ENCODE measurements at places on chromosomes 13 and 19.

DNA sequence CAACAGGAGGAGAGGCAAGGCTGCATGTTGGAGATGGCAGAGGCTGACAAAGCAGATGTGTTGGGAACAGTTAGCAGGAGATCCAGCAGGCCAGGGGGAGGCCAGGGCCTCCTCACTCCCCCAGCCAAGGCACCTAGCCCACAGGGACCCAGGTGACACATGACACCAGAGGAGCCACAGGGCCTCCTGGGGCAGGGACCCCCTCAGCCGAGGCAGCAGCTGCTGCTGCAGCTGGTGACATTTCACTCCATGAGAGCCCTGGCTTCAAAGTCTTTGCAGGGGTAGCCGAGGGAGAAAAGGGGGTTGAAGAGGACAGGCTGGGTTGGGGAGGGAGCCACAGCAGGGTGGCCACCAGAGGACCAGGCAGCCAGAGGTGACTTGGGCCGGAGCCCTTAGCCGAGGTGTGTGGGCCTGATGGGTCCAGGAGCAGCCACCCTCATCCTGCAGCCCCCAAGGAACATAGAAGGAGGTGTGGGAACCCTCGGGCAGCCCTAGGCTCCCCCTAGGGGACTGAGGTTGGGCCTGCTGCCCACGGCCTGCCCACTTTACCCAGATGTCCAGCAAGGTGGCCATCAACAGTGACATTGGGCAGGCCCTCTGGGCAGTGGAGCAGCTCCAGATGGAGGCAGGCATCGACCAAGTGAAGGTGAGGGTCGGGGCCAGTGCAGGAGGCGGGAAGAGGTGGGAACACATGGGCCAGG, at the start of gene GNG14:
Gene GNG14 (plus strand): TSS at position 503 of the 701 bp plus-strand sequence. CDS start 51 bp downstream, at position 554.
- DNase-seq = no peak

DNA sequence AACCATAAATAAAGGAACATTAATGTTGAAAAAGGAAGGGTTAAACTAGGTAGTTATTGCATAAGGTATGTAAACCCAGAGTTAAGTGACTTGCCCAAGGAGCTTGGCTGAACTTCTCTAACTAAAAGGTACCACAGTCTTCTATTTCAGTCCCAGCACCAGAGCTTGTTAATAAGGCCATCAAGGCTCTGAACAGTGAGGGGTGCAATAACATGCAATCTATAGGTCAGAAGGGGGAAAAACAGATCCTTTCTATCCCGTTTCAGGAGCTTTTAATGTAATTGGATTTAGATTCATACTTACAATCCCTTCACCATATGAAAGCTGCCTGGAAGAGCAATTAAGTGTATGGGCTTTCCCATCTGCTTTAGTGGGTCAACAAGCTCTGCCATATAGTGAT, 441.5 kb upstream of the SPRY2 start:
- DNase-seq = no peak

DNA sequence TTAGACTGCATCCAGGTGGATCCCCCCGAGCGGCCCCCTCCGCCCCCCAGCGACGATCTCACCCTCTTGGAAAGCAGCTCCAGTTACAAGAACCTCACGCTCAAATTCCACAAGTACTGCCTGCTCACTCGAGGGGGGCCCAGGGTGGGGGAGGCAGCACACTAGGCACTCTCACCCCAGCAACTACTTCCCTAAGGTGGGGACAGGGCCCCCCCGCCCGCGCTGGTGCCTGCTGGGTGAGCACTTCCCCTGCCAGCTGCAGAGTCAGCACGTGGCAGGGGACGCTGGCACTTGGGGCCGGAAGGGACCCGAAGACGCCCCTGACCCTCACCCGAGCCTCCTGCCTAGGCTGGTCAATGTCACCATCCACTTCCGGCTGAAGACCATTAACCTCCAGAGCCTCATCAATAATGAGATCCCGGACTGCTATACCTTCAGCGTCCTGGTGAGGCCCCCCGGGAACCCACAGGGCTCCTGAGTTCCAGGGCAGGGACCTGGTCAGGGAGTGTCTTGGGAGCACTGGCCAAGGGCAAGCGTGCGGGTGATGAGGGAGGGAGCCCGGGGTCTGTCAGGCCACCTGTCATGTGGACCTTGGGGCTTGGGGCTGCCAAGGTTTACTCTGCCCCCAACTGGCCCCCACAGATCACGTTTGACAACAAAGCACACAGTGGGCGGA, 5.2 kb downstream of the MCOLN1 start:
- DNase-seq = no peak

DNA sequence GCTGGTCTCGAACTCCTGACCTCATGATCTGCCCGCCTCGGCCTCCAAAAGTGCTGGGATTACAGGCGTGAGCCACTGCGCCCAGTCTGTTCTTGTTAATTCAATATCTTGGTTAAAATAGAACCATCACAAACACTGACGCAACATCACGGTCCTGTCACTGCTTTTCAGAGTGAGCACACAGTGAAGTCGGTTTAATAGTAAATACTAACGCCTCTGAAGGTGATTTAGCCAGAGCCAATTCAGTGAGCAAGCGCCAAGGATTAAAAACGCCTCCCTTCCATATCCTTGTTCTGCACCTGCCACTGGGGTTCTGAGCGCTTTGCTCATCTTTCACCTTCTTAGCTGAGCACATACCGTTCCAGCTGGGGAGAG, 30.3 kb downstream of the LAMP1 start:
- no peak for DNase-seq

GRCh38 chr19:12778017-12778904, 2.9 kb upstream of the HOOK2 start:
- DNase-seq = peak; percentile 67

- no peak for DNase-seq
Measured at GRCh38 chr13:39415008-39415802, 187.8 kb downstream of the LHFPL6 start.

DNA sequence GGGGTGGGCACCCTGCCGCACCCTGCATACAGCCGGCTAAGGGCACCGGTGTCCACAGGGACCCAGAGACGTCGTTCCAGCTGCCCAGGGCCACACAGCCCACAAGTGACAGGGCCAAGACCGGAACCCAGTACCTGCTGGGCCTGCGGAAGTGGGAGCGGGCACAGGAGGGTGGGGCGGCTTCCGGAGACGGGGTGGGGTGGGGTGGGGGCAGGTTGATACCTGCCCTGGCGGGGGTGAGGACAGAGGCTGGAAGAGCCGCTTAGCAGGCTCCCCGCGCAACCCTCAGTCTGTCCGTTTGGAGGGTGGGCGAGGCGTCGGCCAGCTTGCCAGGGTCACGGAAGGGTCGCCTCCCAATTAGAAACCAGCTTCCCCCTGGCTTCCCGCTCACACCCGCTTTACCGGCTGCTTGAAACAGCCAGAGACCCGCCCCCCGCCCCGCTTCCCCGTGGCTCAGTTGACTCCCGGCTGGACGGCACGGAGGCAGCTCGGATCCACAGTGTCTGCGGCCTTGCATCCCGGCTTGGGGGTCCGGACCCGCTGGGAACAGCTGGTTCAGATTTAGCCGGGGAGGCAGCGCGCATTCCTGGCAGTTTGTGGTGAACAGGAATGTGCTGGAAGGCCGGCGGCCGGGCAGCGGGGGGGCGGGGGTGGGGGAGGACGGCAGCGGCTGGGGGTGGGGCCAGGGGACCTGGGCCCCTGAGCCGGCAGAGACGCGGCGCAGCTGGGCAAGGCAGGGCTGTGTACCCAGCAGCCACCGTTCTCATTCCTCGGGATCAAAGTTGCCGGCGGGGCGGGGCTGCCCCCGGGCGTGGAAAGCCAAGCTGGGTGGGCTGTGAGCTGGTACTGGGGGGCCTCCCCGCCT, 1.9 kb downstream of the CNN2 start:
- peak; percentile 79 for DNase-seq

GRCh38 chr13:58950911-58951310, 1212.8 kb downstream of the DIAPH3 start:
- no peak for DNase-seq

DNA sequence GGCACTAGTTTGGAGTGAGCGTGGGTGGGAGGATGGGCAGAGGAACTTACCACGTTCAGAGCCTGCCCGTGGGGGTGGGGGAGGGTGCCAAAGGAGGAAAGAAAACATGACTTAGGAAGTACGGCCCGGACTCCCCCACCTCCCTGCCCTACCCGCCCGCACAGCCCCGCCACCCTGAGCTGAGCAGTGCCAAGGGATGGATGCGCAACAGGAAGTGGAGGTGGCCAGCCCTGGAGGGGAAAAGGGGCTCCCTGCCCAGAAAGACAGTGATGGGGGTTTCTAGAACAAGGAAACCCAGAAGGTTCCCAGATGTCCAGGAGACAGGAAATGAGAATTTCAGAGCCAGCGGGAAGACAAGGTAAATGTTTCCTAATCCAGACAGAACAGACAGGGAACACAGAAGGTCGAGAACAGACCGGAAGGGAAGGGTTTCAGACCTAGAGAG, 6.3 kb downstream of the TEAD2 start:
- no peak for DNase-seq

DNA sequence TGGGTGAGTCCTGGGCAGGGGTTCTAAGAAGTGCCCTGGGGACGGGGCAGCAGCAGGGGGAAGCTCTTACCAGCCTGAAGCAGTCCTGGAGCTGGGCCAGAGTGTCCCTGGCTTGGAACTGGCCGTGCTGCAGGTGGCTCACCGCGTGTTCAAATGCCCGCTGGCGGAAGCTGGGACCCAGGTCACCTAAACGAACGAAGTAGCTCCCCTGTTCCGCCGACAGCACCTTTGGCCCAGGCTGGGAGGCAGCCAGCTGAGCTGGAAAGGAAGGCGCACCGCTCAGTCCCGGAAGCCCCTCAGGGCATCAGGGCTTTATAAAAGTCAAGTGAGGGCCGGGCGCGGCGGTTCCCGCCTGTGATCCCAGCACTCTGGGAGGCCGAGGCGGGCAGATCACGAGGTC, 9.6 kb downstream of the PLIN4 start:
- DNase-seq = no peak

GRCh38 chr19:8569066-8569771, 8.0 kb downstream of the MYO1F start:
- DNase-seq = no peak

- no peak for DNase-seq
Measured at GRCh38 chr19:30171795-30172612, 200.2 kb upstream of the ZNF536 start.

GRCh38 chr13:66021846-66022245, 1208.3 kb downstream of the PCDH9 start:
- no peak for DNase-seq

DNA sequence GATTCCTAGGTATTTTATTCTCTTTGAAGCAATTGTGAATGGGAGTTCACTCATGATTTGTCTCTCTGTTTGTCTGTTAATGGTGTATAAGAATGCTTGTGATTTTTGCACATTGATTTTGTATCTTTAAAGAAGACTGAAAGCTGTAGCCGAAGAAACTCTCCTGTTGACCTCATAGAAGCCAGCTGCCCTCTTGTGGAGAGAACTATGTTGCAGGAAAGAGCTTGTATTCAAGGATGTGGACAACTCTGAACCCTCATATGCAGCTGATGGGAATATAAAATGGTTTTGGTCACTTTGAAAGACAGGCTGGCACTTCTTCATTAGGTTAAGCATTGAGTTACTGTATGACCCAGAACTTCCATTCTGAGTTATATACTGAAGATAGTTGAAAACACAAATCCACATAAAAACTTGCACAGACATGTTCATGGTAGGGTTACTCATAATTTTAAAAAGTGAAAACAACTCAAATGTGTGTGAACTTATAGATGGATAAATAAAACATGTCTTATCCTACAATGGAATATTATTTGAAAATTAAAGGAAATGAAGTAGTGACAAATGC, 65.8 kb upstream of the SLITRK6 start:
- DNase-seq = no peak

DNA sequence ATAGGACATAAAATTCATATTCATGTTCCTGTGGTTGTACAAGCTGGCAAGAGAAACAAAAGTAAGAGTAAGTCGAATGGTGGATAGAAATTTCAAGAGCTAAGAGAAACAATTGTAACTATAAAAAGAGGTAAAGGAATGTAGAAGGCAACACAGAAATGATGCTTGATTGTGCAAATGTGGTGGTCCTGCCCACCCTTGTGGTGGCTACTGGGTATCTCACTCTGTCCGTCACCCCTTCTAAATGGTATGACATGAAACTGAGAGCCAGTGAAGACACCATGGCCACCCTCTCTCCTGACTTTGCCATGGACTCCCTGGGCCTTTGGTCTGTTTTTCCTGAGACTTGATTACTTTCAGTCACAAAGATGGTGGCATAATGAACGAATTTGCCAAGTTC, 925.9 kb upstream of the SLITRK6 start:
- DNase-seq = no peak

GRCh38 chr13:27130223-27130978, 41.2 kb downstream of the USP12 start:
- DNase-seq = no peak

- no peak for DNase-seq
Measured at GRCh38 chr19:12749938-12750521, 1.6 kb upstream of the BEST2 start.

GRCh38 chr13:22189176-22190048, 518.5 kb downstream of the FGF9 start:
- DNase-seq = no peak

- DNase-seq = peak; percentile 46
Measured at GRCh38 chr19:47658431-47659348, 49.8 kb downstream of the BICRA start.

- DNase-seq = no peak
Measured at GRCh38 chr13:58619396-58620113, 988.0 kb downstream of the PCDH17 start.

DNA sequence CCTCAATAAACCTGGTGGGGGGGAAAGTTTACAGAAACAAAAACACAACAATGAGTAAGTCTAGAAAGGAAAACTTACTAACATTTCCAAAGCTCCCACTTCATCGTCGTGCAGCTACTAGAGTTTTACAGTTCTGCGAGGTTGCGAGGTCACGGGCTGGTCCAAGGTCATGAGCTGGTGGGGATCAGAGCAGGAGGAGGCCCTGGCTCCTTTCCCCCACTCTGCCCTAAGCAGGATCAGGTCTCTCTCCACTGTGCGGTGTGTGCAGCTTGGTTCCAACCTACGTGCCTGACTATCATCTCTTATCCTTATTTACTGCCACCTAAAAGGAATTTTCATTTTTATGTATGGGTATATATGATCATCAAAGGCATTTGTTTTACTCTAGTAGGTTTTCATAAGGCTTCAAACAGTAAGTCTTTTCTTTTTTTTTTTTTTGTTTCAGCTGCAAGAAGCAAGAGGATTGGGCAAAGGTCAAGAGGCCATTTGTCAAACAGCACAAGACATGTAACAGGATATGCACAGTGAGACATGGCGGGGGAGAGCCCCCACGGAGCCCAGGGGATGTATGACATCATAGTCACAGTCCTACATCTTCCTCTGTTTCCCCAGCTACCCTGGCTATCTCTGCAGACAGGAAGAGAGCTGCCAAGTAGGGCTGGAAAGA, 76.6 kb upstream of the POMP start:
- DNase-seq = no peak

- DNase-seq = no peak
Measured at GRCh38 chr13:109545931-109546330, 240.5 kb downstream of the IRS2 start.

GRCh38 chr19:41334793-41335192, 18.9 kb downstream of the TGFB1 start:
- DNase-seq = no peak

- DNase-seq = no peak
Measured at GRCh38 chr13:24153979-24154701, 6.4 kb upstream of the SPATA13 start.

- no peak for DNase-seq
Measured at GRCh38 chr19:10087296-10088061, 1.4 kb downstream of the SHFL start.

GRCh38 chr13:109816112-109816807, 29.9 kb upstream of the IRS2 start:
- DNase-seq = no peak

- DNase-seq = peak; percentile 64
Measured at GRCh38 chr19:18319591-18320135, 3.2 kb downstream of the LSM4 start.

GRCh38 chr19:29966588-29967249, 24.7 kb downstream of the URI1 start:
- no peak for DNase-seq
